T follicular helper cell (primary cell): ENCODE measurements at places on chromosomes 7 and 10.

- no peak for DNase-seq
These were observed 125.8 kb downstream of the DOCK4 start for GRCh38 chr7:112080441-112080840.

DNA sequence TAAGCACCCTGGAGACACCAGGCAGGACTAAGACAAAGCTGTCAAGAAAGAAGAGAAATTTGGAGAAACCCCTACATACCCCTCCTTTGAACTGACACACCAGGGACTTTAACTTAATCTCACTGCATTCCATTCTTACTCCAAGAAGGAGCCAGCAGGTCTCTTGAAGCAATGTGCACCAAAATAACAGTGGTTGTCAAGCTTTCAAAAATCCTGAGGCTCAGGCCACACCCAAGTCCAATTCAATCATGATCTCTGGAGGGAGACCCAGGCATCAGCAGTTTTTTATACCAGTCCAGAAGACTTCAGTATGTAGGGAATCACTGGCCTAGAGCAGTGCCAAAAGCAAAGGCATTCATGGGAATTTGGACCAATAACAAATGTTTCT, 6.8 kb downstream of the SLC25A13 start:
- DNase-seq, result no peak

DNA sequence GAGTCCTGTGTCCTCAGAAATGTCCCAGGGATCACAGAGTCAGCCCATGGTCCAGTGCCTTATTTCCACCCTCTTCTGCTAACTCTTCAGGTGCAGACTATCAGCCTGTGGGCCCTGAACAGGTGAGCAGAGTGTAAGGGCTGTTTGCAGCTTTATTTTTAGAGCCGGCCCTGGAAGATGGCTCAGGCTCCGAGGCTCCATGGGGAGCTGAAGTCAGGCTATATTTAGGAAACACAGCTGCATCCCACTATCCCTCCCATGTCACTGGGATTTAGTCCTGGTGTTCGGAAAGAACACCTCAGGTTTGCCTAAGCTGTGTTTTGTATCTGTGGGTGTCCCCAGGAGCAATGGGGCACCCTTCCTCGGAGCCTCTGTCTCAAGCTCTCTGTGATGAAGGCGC, 126.9 kb downstream of the RPS24 start:
- no peak for DNase-seq

DNA sequence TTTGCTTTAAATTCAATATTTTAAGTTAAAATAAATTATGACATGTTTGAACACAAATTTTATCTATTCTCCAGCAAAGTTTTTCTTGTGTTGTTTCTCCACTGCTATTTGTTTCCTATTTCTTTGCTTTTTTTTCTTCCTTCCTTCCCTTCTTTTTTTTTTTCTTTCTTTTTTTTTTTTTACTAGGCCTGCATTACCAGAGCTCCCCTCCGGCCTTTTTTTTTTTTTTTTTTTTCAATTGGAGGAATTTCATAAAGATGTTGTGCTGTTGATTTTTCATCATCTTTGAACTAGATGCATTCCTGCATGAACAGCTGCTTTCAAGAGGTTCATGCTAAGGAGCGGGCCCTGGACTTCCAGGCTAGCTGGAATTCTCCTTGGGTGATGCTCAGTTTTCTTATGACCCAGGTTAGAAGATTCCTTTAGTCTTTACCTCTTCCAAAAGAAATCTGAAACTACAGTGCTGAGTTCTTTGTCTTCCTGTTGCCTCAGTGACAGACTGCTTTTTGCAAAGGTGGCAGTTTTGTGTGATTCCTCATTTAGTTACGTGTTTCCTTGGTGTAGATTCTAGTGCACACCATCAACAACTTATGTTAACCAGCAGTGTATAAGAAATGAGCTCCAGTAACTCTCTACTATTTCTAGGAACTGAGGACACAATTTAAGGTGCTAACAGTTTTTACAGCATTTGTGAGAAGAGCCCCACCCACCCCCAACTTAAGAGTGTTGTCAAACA, 4.8 kb upstream of the CAMK1D start:
- no peak for DNase-seq

DNA sequence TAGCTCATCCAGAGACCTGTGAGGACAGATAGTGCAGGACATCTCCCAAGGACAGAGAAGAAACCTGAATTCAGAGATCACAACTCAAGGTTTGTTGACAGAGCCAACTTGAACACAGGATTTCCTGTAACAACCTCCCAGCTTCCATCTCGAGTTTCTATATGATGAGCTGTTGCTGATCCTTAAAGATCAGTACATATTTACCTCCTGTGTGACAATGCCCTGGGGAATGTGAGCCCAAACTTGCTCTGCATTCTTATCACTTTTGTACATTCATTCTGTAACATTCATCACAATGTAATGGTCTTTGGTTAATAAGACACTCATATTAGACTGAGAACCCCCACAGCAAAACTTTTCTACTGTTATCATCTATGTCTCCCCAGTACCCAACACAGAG, 468.6 kb downstream of the XPNPEP1 start:
- no peak for DNase-seq

GRCh38 chr10:49049660-49050059, 65.7 kb downstream of the VSTM4 start:
- no peak for DNase-seq

DNA sequence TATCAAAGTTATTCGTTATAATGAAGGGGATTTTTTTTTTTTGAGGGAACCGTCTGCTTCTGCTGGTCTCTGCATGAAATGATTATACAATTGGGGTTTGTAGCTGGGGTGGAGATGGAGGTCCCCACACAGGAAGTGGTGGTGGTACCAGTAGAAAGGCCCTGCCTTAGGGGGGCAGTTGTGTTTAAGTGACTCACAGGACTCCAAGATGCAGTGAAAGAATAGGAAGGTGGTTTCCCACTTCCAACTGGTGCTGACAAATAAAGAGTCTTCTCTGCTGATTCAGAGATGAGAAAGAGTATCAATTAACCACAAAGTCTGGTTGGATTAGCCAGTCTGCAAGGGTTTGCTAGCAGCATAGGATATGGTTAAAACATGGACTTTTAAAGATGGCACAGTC, 376.0 kb downstream of the SORCS3 start:
- no peak for DNase-seq

DNA sequence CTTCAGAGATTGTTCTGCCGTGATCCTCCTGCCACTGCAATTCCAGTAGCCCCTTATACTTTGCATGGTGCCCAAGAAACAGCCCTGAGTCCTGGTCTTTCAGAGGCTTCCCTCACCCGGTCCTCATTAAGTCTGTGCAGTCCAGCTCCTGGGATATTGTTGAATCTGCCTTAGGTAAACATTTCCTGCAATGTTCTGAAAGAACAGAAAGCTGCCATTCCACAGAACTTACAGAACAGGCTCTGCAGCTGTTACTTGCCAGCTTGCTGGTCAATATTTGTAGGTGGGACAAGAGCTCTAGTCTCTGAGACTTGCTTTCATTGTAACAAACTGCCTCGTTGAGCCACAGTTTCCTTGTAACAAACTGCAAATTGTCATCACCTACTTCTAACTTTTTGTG, 115.0 kb upstream of the KIF5B start:
- no peak for DNase-seq

- no peak for DNase-seq
These were observed 13.1 kb upstream of the LIPF start for GRCh38 chr10:88651101-88651551.
